Cortex of kidney (tissue), 1 donor: ENCODE measurements at places on chromosomes 4 and X.

DNA sequence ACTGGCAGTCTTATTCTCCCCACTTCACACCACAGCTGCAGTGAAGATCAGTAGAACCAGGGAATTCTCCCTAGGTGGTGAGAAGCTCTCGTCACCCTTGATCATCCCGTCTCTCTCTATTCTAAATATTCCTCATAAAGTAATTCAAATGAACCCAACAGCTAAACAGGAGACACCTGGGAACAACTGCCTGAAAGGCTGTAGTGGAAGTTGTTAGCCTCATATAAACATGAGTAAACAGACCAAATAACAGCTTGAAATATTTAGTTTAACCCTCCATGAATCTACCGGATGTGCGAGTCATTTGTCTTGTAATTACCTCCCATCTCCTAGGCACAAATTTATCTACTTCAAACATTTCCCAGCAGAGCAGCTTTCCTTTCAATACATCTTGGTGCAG is 30.4 kb upstream of the APELA start:
- no peak for DNase-seq

DNA sequence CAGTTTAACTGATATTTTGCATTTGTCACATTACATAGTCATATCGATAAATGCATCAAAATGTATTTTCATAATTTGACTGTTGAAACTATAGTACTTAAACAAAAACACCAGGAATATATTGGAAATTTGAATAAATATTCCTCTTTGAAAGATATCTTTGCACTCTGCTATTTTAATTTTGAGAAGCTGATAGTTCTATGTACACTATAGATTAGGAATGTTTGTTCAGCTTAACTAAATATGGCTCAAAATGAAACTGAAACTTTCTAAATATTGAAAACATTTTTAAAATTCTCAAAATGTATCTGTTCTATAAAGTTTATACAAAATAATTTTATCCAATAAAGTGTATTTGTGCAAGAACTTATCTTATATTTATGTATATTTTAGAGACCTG is 510.1 kb downstream of the FSTL5 start:
- no peak for DNase-seq

GRCh38 chrX:148500423-148501385 is at the start of gene AFF2:
Gene AFF2, plus strand, starts transcription at chrX:148500617. Its CDS starts 481 bp downstream, at chrX:148501098.
- DNase-seq, result no peak

GRCh38 chr4:167616476-167616875 is 382.2 kb upstream of the SPOCK3 start:
- DNase-seq, result no peak

- DNase-seq, result no peak
Measured at GRCh38 chr4:655464-656151, 18.5 kb downstream of the ATP5ME start.

DNA sequence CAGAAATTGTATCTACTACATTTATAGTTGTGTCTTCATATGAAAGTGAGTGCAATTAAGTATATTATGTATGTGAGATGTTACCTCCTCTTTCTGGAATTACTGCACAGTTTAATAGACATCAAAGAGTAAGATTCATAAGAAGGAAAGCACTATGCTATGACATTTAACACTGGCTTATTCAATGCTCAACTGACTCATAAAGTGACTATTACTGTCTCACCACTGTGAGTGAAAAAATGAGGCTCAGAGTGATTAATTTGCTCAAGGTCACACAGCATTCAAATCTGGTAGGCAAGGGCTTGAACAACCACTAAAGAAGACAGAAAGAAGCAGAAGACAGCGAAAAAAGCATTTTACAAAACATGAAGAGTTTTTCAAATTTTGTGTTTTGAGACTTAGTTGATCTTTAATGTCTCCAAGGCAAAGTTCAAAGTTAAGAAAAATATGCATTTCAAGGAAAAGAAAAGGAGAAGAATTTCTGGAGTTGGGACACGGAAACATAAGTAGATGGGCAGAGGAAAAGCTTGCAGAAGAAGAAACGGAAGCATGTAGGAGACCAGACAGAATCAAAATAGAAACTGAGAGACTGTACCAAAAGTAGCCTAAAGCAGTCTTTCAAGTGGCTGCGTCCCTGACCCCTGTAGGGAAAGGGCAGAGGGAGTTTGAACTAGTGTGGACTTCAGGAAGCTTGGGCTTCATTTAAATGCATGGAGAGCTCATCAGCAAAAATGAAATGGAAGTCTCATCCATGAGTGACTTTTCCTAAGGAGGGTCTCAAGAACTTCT is 66.3 kb downstream of the KCNIP4 start:
- no peak for DNase-seq

DNA sequence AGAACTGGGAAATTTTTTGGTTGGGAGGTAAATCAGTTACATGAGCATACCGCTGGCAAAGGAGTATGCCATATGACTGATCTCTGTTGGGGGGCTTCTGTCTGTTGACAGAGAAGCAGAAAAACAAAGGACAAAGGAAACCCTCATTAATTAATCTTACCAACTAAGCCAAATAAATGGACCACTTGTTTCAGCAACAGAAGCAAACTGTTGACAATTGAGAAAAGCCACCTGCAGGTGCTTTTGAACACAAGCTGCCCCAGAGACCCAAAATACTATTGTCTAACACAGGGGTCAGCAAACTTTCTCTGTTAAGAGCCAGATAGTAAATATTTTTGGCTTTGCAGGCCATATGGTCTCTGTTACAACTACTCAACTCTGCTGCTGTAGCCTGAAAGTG is 7.0 kb upstream of the FRYL start:
- DNase-seq, result no peak

DNA sequence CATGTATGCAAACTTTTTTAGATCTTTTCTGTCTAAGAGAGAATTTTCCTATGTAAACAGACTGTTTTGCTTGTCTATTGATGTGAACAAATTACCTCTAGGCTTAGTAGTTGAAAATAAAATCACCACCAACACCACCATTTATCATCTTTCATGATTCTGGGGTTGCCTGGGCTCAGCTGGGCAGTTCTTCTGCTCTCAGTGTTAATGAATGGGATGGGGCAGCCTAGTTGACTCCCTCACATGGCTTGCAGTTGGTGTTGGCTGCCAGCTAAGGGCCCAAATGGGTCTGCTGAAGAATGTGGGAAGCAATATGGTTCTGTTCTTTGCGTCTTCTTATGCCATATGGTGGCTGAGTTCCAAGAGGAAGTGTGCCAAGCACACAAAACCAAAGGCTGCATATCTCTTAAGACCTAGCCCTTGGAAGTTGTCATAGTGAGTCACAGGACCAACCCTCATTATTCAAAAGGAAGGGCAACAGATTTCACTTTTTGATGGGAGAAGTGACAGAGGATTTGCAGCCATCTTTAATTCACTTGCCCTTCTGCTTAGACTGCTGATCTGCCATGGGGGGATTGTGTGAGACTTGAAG is 17.9 kb downstream of the REELD1 start:
- no peak for DNase-seq

DNA sequence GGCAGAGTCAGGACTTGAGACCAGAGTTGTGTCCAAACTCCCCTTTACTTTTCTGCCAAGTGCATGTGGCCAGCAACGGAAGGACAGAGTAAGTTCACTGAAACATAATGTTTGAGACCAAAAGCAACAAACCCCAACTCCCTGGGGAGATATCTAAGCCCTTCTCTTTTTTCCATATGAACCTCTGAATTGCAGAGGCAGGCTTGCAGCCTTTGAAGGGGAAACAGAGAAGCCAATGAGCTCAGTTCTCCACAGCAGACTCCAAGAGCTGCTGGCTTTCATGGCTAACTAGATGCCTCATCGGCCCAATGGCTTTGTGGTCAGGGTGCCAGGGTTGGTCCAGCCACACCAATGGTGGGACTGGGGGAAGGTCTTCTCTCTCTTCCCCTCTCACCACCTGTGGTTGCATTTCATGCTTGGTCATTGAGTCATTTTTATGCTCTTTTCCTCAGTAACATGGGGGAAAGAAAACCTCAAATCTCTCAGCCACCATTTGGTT is 34.0 kb downstream of the STARD8 start:
- DNase-seq, result no peak

DNA sequence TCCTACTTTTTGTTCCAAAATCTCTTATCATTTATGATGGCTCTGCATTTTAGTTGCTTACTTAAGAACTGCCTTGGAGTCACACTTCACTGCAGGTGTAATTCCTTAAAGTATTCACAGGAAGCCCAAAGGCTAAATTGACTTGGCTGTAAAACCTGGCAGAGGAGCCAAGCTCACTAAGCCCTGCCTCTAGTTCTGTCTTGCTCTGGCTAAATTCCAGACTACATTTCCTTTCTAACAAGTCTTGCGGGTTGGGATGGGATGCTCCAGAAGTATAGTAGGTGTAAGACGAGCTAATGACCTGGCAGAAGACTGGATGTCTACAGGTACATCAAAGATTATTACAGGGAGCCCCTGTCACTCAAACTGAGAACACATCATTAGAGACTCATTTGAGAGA is 924.0 kb upstream of the INTU start:
- no peak for DNase-seq

GRCh38 chr4:87109121-87109520 is 111.3 kb downstream of the KLHL8 start:
- no peak for DNase-seq

- DNase-seq, result no peak
Measured at GRCh38 chrX:77426811-77427210, 20.4 kb upstream of the FGF16 start.

- DNase-seq, result no peak
Measured at GRCh38 chr4:8675383-8675782, 82.8 kb downstream of the CPZ start.

GRCh38 chr4:24921491-24921890 is 8.6 kb upstream of the CCDC149 start:
- DNase-seq, result no peak

DNA sequence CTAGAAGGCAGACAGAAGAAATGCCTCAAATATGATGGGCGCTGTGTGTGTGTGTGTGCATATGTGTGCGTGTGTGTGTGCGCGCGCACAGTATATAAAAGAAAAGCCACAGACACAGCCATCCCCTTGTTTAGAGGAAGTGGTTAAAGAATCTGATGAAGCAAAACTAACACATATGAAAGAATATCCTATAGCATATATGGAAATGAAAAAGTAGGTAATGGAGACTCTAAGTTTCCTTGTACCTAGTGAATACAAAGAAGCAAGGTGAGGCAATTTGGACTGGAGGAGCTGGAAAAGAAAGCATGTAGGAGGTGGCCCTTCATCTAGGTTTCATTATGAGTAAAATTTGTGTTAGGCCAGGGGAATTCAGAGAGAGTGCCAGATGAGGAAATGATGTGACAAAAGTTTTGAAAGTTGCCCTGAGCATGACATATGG is 58.6 kb upstream of the MCF2 start:
- no peak for DNase-seq

DNA sequence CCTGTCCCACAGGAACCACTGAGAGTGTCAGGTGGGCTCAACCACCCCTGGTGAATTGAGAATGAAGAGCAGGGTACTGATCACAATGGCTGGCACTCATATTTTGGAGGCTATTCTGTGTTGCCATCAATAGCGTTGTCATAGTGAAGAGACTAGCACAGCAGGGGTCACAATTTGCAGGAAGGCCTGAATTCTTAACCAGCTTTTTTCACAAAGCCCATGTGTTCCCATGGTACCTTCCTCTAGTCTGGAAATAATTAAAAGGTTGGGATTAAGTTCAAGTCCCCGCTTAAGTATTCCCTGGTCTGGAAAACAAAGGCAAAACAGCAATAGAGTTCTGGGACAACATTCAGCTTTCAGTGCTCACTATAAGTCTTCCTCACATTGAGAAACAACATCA is 1051.7 kb downstream of the C4orf33 start:
- no peak for DNase-seq

DNA sequence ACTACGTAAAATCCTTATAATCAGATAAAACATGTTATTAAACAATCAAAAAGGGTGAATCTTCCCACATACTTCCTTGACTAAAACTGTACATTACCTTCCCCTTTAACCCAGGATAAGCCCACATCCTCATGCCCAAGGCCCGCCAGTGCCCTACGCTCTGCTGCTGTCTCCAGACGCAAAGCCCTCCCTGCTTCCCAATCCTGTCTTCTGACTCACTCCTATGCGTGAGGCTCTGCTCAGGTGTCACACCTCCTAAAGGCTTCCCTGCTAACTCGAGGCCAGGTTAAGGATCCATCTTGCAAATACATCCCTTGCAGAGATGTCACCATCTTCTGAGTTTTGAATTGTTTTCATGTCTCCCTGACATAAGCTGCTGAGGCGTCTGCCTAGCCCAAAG is 61.6 kb downstream of the STX18 start:
- no peak for DNase-seq

DNA sequence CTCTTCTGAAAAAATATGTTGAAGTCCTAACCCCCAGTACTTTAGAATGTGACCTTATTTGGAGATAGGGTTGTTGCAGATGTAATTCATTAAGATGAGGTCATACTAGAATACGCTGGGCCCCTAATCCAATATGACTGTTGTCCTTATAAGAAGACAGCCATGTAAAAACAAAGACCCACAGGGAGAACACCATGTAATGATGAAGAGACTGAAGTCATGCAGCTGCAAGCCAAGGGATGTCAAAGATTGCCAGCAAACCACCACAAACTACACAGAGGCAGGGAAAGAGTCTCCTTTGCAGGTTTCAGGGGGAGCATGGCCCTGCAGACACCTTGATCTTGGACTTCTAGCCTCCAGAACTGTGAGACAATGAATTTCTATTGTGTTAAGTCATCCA is 37.4 kb downstream of the CXorf58 start:
- no peak for DNase-seq

DNA sequence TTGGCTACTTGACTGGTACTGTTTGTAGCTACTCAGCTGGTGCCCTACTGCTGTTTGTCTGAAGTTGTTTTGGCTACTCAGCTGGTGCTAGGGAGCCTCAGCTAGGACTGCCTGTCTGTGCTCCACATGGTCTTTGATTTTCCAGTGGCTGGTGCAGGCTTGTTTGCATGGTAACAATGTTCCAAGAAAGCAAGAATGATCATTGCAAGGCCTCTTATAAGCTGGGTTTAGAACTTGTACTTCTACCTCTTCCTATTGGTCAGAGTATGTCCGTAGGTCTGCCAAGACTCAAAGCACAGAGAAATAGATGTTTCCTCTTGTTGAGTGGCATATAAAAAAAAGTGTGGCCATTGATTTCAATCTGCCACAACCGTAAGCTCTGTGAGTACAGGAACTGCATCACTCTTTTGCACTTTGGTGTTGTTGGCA is 17.6 kb downstream of the NFKB1 start:
- DNase-seq, result no peak

DNA sequence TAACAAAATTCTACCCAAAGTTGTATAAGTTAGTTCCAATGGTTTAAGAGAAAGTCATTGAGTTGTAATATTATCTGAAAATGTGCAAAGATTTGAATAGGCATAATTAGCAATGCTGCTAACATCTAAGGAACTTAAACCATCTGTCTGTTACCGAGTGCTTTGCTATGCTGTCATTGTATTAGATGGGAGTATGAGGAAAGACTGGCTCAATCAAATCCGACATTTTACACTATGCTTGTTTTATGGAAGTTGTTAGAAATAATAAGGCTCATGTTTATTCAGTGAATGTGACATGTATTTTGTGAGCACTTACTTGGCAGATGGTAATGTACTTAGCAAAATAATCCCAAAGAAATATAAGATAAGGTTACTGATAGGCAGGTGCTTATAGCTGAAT is 1715.1 kb downstream of the PCDH7 start:
- DNase-seq, result no peak
